T-helper 17 cell (primary cell): ENCODE measurements at places on chromosomes 12 and 14. TPM values are rescaled to one million over a fixed set of nuclear protein-coding genes. Genes with fewer than 3 reads are reported as not detected.

- H3K27ac ChIP-seq: no peak overlapping the region
- H3K27me3 ChIP-seq: no peaks in the 10 kb centered on the region
- H3K4me3 ChIP-seq: peak overlapping the region; percentile 19
- no peaks in the 10 kb centered on the region for H3K4me1 ChIP-seq
These were observed 32.9 kb upstream of the FBRSL1 start for GRCh38 chr12:132456944-132457495.

- H3K27me3 ChIP-seq: peaks cover 9% of the 10 kb centered on the region
- H3K36me3 ChIP-seq: no peaks in the 10 kb centered on the region
- H3K27ac ChIP-seq: no peak overlapping the region
- no peak for DNase-seq
These were observed 1.2 kb upstream of the KCNMB4 start for GRCh38 chr12:70364695-70365397.

GRCh38 chr14:22767323-22767589 is 768 bp downstream of the OXA1L start:
- H3K4me3 ChIP-seq: peak overlapping the region; percentile 90
- peaks cover 31% of the 10 kb centered on the region for H3K4me1 ChIP-seq
- peak overlapping the region; percentile 96 for H3K27ac ChIP-seq
- no peak for DNase-seq

DNA sequence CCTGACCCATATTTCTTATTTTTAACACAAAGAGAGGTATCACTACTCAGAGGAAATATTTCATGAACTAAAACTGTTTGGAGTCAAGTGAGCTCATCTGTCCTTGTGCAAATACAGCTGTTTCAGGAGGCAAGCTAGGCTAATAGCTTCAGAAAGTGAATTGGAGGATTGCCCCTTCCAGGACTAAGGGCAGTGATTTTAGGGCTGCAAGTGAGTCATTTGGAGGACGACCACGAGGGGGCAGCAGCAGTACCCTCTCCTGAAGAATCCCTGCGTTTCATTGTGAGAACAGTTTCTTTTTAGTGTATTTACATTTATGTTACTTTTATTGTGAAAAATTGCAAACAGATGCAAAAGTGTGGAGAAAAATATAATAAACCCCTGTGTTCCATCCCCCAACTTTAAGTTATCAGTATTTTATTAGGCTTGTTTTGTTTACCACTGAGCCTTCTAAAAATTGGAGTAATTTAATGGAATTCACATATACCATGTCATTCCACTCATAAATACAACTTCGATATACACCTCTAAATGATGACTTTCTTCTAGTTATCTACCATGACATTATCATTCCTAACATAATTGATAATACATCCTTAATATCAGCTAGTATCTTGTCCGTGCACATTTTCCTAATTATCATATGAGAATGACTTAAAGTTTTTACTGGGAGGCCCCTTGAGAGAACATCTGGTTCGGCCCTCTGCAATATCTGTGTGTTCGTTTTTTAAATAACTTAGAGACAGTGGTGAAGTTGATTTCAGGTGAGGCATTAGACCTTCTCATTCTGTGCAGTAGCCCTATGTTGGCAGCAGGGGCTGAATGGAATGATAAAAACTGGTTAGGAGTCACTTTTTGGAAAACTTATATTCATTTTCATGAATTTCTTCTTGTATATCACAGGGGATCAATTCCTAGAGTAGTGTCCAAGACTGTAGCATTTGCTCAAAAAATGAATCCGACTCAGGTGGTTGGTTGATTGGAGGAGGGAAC is 13.7 kb downstream of the FOXJ2 start:
- peak; percentile 69 for DNase-seq
- peak overlapping the region; percentile 27 for H3K27ac ChIP-seq
- peaks cover 12% of the 10 kb centered on the region for H3K36me3 ChIP-seq
- no peaks in the 10 kb centered on the region for H3K27me3 ChIP-seq

OR4Q2 gene
- not detected for total RNA-seq

ARF3 gene
- total RNA-seq: 111 TPM

TAS2R43 gene
- total RNA-seq: 1.9 TPM

KRT73 gene
- 1.1 TPM for total RNA-seq
